ENCODE measurements at places on chromosomes 13 and 19.

DNA sequence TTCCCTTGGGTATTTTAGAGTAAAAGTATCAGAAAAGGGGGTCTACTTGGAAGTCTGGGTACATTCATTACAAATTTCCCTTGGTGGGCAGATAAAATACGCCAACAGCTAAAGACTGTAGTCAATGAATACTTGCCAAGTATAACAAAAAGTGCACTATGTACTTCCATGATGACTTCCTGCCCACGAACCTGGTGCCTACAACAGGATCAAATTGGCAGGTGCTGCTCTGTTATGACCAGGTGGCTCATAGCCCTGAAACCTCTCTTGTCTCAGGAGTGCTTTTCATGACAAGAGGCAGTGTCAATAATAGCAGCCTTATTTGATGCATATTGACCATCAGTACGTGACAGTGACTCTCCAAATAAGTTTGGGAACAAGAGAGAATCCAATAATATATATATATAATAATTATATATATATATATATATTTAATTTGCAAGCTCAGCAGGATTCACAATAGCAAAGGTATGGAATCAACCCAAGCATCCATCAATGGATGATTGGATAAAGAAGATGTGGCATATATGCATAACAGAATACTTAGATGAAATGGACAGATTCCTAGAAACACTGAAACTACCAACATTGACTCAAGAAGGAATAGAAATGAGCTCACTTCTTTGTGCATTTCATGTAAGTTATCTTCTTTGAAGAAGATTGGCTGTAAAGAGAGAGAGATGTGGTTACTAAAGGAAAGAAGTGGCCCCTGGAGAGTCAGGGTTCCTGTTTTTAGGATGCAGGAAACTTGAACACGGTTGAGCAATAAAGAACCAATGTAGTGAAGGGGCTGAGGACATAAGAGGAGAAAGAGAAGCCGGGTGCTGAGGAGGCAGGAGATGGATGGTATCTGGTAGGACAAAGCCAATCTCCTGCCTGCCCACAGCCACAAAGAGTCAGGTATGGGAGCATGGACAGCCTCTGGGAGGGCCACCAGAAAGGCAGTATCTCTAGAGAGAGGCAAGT, 52.0 kb upstream of the GTF2F2 start:
- no peak for DNase-seq

DNA sequence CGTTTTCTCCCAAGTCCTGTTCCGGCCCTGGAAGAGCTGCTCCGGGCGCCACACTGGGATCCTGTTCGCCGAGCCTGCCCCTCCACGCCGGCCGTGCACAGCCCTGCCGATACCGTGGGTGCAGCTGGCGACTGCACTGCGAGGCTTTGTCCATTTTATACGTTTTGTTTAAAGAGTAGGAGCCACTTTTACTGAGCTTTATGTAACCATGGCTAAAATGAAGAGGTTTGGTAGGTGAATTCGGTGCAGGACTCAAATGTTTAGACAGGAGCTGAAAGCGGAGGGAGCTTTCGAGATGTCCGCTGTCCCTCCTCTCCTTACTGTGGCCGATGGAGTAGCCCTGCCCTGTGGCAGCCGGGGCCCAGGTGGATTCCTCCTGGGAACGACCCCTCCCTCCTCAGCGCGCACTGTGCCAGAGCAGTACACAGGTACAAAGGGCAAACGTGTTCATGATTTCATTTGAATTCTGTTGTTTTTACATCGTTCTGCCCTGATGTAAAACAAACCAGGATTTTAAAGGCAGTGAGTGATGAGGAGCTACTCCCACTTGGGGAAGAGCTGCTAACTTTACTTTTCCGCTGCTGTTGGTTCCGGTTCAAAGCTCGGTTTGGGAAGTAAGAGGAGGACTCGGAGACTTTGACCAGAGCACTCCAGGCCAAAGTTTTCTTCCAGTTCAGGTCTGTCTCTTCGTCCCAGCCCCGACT, 1.7 kb downstream of the COL4A2 start:
- no peak for DNase-seq

DNA sequence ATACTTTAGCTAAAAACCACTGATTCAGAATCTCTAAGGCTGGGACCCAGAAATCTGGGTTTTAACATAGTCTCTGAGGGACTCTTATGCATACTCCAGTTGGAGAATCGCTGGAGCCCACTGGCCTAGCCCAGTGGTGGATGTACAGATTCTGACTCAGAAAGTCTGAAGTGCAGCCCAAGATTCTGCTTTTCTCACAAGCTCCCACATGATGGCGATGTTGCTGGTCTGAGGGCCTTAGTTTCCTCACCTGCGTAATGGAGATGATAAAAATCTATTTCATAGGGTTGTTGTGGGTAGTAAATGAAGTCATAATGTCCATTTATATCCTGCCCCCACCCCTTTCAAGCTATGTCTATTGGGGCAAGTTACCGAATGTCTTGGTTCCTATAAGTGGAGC, 7.7 kb upstream of the CDADC1 start:
- no peak for DNase-seq

- DNase-seq, result no peak
Observed at GRCh38 chr13:33970746-33971561, 153.0 kb downstream of the RFC3 start.

GRCh38 chr13:44093607-44094564, 214.2 kb downstream of the LACC1 start:
- DNase-seq, result no peak

- DNase-seq, result peak; percentile 34
Observed at GRCh38 chr19:29662604-29663404, 2.5 kb upstream of the PLEKHF1 start.

DNA sequence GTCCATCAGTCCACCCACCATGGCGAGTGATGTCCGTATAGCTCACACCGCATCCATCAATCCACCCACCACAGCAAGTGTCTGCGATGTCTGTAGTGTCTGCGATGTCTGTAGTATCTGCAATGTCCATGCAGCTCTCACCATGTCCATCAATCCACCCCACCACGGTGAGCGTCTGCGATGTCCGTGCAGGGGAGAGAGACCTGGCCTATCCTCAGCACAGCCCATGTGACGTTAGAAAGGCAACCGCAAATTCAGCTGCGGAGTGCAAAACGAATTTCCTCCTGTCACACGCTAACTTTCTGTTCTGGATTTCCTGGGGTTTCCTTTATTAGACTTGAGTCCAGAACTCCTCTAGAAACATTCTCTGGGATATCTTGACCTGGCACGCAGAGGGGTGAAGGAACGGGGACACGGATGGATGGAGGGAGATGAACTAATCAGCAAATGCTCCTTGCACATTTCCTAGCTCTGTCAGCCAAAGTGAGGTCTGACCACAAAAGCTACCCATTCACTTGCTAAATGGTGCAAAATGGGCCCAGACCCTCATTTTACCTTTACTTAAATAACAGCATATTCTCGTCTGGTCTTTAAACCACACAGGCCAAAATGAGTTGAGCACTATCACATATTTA, 18.3 kb downstream of the RASA3 start:
- DNase-seq, result no peak

- DNase-seq, result no peak
Observed at GRCh38 chr19:45676851-45677263, 8.8 kb downstream of the GIPR start.

- DNase-seq, result no peak
Observed at GRCh38 chr19:29212356-29212647, 649 bp downstream of the UQCRFS1 start.

GRCh38 chr13:36341718-36342117, 4.5 kb downstream of the SPART start:
- DNase-seq, result no peak

DNA sequence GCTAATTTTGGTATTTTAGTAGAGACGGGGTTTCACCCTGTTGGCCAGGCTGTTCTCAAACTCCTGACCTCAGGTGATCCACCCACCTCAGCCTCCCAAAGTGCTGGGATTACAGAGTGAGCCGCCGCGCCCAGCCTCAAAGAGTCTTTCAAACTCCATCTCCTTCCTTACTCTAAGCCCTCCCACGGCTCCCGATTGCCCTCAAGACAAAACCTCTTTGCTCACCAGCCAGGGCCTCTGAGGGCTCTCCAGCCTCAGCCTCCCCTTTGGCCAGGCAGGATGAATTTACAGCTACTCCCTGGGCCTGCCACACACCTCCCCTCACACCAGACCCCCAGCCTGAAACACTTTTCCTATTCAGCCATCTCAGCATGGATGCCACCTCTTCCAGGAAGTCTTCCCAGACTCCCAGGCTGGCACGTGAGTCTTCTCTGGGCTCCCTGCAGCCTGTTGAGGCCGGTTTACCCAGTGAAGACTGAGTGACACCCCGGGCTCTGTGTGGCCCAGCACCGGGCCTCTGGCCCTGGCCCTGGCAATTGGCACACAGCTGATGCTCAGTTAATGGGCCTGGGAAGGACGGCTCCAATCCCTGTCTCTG, 7.6 kb downstream of the PRSS57 start:
- DNase-seq, result no peak

GRCh38 chr19:695352-695949, at the start of gene PRSS57:
Gene PRSS57 (minus strand): TSS chr19:695452. CDS start chr19:695430, 22 bp downstream.
- DNase-seq, result no peak

GRCh38 chr13:34803756-34804155, 138.3 kb upstream of the NBEA start:
- no peak for DNase-seq

Measured in stimulated activated CD4-positive, alpha-beta T cell treated with anti-CD3 and anti-CD28 coated beads, TNF-alpha, amount 100 ng/mL, for 48 hours (primary cell).